Activated T-cell treated with anti-CD3 and anti-CD28 coated beads for 1 hour (primary cell): ENCODE measurements at places on chromosomes 1 and 21.

- DNase-seq, result no peak
These were observed 4.4 kb downstream of the MAP3K21 start for GRCh38 chr1:233331676-233332519.

- no peak for DNase-seq
These were observed 1.1 kb downstream of the WARS2 start for GRCh38 chr1:119139403-119139802.

DNA sequence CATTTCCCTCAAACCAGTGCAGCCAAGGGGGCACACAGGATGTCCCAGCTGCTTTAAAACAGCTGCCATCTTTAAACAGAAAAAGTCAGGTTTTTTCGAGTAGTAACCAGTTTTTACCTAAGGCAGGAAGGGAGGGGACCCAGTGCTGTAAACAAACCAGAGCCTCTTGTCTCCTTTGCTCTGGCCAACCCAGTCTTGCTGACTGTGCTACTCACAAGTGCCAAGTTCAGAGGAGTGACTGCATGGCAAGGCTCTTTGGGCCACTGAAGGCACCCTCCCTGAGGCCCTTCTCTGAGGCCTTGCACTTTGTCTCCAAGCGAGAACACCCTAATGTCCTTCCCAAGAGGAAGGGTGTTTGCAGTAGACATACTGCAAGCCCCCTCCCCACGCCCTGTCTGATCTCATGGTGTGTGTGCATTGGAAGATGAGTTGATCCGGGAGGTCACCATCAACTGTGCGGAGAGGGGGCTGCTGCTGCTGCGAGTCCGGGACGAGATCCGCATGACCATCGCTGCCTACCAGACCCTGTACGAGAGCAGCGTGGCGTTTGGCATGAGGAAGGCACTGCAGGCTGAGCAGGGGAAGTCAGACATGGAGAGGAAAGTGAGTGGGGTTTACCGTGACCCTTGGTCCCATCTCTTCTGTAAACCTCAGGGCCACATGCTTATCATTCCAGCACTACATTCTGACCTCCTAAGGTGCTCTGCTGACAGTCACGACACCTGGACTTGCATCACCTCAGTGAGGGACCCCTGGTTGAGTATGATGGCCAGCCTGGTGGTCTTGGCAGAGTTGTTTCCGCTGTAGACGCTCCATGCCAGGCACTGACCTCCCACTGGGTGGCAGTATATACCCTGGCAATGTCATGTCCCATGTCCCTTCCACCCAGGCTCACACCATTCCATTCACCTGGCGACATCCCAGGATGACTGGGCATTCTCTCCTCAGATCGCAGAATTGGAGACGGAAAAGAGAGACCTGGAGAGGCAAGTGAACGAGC is 4.7 kb downstream of the DNALI1 start:
- DNase-seq, result no peak

DNA sequence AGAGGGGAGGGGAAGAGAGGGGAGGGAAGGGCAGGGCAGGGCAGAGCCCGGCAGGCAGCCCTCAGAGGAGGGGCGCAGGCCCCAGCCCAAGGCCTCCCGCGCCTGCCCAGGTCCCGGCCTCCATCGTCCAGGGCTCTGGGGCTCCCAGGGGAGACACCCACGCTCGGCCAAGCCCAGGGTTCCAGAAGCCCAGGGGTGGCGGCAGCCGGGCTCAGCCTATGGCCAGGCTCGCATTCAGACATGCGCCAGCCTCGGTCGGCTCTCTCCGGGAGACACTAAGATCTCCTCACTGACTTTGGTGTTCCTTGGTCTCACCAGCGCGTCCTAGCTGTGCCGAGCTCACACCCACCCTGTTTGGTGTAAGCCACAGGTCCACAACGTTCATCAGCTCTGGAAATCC is 7.1 kb upstream of the ANKRD65 start:
- no peak for DNase-seq

- no peak for DNase-seq
These were observed 53.4 kb downstream of the SSBP3 start for GRCh38 chr1:54352755-54353154.

DNA sequence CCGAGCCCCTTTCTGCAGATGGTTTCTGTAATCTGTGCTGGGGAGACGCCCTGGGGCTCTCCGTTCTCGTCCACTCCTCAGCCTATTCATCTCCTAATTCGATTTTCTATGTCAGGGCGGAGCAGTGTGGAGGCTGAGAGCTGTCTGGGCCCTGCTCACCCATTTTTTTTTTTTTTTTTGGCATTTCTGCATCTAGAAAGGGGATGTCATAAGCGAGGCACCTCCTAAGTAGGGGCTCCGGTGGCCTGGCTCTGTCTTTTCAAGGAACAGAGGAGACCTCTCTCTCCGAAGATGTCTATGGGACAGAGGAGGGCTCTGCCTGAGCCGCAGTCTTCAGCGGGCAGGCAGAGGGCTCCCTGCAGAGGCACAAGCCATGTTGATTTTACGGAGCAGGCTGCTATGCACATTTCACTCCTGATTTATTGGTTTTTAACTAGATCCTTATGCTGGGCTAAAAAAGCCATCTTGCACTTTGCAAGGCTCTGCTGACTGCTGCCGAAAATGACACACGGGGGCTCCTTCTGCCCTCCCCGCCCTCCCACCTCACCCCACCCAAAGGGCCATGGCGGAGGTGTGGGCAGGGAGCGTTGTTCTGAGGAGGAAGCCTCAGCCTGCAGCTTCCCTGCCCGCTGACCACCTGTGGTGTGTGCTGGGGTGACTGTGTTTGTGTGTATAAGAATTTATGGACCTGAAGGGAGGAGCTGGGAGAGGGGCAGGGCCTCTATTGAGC is 71.0 kb downstream of the FOXD2 start:
- DNase-seq, result no peak

DNA sequence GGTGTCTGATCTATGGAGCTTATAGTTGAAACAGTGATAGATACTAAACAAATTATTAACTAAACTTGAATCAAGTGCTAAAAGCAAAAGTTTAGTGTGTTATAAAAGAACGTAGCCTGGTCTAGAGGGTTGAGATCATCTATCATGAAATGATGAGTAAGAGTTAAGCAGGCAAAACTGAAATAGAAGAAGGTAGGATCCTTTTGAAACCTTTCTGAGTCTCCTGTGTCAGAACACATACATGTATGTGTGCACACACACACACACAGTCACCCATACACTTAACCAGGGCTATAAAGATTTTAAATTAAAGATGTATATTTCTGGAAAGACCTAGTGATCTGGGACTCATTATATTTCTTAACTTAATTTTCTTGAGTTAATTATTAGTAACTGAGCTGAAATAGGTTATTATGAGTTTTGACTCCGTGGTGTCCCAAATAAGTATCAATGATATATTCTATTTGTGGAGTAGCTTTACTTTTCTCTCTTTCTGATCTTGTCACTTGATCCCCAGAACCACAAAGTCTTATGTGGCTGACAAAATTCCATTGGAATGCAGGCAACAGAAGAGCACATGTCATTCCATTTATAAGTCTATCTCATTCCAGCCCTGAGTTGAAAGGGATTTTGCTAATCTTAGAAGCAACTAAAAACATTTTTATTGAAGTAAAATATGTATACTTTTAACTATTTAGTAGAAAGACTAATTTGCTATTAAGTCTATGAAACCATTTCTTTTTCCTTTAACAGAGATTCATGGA is 70.7 kb downstream of the PRRX1 start:
- DNase-seq, result no peak

- no peak for DNase-seq
These were observed 14.7 kb upstream of the PTGFR start for GRCh38 chr1:78475888-78476610.

GRCh38 chr1:89986020-89986419 is 8.9 kb upstream of the ZNF326 start:
- DNase-seq, result no peak

GRCh38 chr1:235885655-235886262 is 19.1 kb upstream of the LYST start:
- DNase-seq, result no peak

- DNase-seq, result no peak
These were observed 9.2 kb downstream of the ALDH4A1 start for GRCh38 chr1:18893120-18893519.

DNA sequence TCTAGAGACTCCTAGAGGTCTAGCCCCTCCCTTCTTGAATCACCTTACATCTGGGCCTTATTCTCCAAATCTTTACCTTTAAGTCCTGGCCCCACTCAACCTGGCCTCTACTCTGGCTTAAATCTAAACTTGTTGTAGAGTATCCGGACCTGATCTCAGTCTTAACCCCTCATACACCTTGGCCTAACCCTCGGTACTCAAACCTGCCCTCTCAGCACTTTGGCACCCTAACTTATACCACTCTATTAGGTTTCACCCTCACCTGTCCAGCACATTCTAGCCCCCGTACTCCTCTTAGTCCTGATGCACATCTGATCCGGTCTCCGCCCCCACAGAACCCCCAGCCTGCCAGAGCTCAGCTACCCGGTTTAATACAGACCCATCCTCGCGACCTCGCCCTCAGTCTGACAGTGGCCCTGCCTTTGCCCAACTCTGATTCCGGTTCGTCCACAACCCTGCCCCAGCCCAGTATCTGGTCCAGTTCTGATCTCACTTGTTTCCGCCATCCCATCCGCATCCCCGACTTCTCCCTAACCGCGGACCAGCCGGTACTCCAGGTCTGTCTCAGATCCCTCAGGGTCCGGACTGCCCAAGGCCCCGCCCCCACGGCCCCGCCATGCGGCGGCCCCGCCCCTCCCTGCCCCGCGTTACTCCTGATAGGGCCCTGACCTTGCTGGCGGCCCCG is 1.5 kb downstream of the TRIM62 start:
- no peak for DNase-seq

DNA sequence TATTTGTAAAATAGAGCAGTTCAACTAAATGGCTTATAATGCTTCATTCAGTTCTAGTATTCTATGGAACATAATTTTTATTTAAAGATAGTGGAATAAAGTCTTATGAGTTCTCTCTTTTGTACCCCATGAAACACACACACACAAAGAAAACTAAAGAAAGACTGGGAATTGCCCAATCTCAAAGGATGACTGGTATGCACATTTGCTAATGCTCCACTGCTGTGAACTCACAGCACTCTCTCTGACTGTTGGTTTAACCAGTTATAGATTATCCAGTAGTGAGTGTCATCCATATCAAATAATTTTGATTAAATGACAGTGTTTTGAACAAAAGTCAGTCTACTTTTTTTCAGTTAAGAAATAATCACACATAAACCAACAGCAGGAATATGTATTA is 1082.4 kb upstream of the B3GALT2 start:
- DNase-seq, result no peak

GRCh38 chr1:234944439-234945344 is 183.9 kb downstream of the TOMM20 start:
- DNase-seq, result no peak
